ENCODE measurements at places on chromosomes 6 and 20. TPM values are rescaled to one million over a fixed set of nuclear protein-coding genes. Genes with fewer than 3 reads are reported as not detected.

LY6G5C gene
- total RNA-seq, result 2.1 TPM

ERVFRD-1 gene
- not detected for total RNA-seq

ZNF343 gene
- total RNA-seq, result 8.9 TPM

KIF25 gene
- not detected for total RNA-seq

OXT gene
- total RNA-seq, result not detected

PLA2G7 gene
- not detected for total RNA-seq

XKR7 gene
- not detected for total RNA-seq

GABRR1 gene
- total RNA-seq, result not detected

RSPH3 gene
- 2.9 TPM for total RNA-seq

PLEKHG1 gene
- 3.6 TPM for total RNA-seq

ZSCAN31 gene
- 0.56 TPM for total RNA-seq

HEBP2 gene
- total RNA-seq, result 11.7 TPM

KCNK5 gene
- total RNA-seq, result 4.8 TPM

CBLN4 gene
- not detected for total RNA-seq

KHDC1L gene
- 0.35 TPM for total RNA-seq

Measured in activated CD4-positive, alpha-beta T cell treated with anti-CD3 and anti-CD28 coated beads, Interleukin-2, amount 10 ng/mL, durations not matched to agents 7 days and 5 days (primary cell).